ENCODE measurements at places on chromosomes 3 and 15.

DNA sequence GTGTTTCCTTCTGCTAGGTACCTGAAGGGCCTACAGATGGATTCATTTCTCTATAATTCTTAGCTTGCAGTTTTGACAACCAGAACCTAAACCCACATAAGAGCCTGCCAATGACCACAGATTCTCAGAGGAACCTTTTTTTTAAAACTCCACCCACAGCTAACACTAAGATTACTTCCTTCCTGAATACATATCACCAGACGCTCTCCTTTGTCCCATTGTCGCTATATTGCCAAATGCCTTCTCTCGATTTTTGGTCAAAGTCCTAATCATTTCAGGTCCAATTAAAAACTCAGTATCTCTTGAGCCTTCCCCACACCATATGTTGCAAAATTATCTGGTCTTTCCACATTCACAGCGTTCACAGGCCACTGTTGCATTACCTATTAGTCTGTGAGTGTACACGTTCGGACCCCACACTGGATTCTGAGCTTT is 12.4 kb downstream of the ZNF710 start:
- DNase-seq: peak; percentile 31

DNA sequence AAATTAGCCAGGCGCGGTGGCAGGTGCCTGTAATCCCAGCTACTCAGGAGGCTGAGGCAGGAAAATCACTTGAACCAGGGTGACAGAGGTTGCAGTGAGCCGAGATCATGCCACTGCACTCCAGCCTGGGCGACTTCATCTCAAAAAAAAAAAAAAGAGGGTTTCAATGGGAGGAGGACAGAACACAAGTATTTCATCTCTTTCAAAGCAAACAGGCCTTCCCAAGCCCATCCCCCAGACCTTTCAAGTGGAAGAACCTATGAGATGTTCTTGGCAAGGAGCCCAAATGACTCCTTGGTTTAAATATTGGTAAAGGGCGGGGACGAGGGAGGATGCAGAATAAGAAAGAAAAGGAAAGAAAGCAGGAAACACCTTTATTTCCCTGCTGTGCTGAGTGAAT is 62.2 kb upstream of the MCF2L2 start:
- DNase-seq: no peak

- DNase-seq: peak; percentile 82
These were observed at the start of gene BDH1 for GRCh38 chr3:197555281-197556261. Gene BDH1, minus strand, starts transcription at chr3:197555968. Its CDS starts 9,525 bp downstream, at chr3:197546443.

GRCh38 chr15:71575474-71576045 is 234.8 kb upstream of the NR2E3 start:
- peak; percentile 11 for DNase-seq

DNA sequence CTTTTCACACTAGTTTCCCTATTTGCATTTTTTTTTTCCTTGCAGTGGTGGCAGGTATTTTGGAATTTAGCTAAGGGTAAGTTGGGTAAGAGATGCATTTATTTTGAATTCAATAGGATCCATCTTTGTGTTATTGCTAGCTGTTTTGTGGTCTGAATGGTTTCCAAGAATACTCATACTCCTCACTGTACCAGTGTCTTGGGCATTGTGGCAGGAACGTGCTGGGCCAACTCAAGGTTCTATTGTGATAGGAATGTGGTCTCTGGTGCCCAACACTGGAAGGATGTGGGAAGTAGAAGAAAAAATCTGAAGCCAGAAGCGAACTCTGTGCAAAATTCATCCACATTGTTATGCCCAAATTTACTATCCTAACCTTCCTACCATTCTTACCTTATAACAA is 135.6 kb downstream of the RBMS3 start:
- no peak for DNase-seq

DNA sequence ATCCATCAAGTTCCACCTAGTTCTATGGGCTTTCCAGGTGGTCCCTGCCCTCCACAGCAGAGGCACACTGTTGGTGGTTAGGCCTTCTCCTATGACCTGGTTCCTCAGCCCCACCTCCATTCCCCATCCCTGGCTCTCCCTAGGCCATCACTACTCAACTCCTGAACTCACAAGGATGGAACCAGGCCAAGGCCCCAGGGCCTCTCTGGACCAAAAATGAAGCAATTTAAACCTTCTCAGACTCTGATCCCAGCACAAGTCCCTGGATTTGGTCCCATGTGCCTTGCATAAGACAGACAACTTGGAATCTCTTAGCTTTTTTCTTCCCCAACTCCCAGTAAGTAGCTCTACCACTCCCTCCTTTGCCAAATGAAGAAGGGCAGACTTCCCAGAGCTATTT is 14.4 kb upstream of the ACAN start:
- no peak for DNase-seq

- peak; percentile 38 for DNase-seq
These were observed 127.4 kb upstream of the ABHD17C start for GRCh38 chr15:80567721-80568157.

DNA sequence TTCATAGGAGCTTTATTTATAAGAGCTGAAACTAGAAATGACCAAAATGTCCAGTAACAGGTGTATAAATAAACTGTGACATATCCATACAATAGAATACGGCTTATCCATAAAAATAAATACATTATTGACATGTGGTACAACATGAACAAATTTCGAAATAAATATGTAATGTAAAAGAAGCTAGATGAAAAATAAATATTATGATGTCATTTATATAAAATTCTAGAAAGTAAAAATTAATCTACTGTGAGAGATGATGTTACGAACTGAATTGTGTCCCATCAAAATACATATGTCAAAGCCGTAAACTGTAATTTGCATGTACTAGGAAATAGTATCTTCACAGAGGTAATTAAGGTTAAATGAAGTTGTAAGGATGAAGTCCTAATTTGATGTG is 1104.9 kb downstream of the NSUN3 start:
- DNase-seq: no peak

- no peak for DNase-seq
These were observed 29.9 kb upstream of the SPSB4 start for GRCh38 chr3:141021261-141021660.

DNA sequence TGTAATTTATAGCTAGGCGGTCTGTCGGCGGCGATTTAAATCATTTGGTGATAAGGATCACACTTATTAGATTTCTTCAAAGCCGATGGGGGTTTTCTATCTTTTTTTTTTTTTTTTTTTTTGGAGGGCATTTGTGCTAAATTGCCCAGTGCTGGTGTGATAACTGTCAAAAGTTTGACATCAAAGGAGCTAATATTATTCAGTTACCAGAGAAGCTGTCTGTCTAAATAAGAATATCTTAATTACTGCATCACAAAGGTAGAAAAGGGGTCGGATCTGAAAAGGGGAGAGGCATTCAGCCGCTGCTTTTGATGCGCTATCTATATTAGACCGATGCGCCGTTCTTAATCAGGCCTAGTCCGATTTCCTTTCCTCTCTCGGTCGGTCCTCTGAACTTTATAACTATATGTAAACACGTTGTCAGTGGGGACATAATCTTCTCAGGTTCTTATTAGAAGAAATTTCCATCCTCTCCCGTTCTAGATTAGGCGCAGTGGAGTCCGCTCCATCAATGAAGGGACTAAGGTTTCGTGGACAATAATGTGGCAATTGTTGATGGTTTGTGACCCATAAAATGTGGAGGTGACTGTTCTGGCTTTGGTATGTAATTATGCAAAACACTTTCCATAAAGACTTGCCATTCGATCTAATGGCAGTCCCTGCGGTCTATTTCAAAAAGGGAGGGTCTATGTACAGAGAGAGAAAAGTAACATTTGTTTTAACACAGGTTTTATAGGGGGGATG is 31.7 kb downstream of the NR2F2 start:
- DNase-seq: no peak

DNA sequence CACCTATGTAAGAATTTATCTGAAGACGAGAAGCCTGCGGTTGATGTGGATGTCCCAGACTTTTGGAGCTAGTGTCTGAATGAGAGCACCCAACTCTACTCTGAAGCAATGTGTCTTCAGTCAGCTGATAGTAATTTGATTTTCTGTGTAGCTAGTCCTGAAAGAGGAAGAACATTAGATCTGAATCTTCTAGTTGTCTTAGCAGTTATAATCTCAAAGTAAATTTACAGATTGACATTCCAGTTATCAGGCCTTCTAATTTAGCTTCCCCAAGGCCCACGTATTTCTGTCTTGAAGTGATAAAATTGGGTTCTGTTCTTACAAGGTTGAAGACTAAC is 1.5 kb downstream of the TCAIM start:
- no peak for DNase-seq

DNA sequence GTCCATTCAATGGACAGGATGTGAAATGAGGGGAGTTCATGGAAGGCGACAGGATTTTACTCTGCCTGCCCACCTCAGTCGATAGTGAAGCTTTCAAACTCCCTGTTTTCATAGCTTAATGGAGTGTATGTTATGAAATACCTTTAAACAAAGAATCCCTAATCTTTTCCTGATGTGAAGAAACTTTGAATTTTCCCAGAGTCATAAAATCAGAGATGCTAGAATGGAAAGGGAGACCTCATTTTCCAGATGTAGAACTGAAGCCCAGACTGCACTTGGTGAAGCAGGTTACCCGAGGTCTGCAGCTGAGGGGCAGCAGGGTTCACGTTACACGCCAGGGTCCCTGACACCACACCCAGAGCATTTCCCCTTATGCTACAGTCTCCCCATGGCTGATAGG is 34.7 kb upstream of the LACTB start:
- DNase-seq: no peak

DNA sequence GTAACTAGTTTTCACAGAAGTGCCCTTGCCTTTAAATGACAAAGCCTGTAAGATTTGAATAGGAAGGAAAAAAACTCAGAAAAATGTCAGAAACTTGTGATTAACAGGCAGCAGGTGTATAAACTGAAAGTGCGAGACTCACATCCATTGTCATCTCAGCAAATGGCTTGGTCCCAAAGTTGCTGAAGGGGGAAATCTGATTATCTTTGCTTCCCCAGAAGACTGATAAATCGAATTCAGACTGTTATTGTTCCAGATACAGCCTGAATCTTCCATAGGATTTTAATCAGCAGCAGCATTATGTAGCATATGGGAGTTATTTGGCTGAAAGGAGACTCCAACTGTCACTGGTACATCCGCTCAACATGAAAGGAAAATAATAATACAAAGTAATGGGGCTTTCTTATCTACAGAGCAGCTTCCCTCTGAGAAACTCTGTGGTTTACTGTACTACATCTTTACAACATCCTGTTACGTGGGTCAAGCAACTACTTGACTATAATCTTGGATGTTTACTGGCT is 550.4 kb upstream of the CCDC54 start:
- no peak for DNase-seq

DNA sequence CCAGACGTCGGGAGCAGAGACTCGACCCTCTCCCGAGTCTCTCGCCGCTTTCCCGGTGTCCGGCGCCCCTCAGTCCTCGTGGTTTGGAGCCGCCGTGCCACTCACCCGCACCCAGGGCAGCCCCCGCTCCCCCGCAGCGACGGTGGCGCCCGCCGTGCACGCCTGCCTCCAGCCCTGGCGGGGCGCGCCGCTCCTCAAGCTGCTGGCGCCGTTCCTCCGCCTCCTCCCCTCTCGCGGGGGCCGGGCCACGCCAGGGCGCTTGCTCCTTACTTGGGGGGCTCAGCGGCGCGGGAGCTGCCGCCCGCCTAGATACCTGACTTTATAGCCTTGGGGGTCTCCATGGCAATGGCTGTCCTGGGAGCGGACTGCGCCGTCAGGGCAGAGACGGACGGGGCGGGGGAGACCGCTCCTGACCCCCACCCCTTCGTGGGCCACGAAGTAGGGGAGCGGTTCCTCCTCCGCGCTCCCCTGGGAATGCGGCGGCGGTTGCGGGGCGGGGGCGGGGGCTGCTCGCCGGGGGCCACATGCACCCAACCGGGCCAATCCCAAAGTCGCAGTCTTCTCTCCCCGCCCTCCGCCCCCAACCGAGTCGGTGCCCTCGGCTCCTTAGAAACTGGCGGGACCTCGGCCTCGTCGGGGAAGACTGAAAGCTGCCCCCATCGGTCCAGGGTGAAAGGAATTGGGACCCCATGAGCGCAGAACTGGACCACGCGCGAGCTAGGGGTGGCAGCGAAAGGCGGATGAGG is at the start of gene ANKRD63:
ANKRD63 (minus strand) TSS at position 196 of the 746 bp plus-strand sequence. CDS start 478 bp downstream, outside the sequence.
- peak; percentile 14 for DNase-seq

GRCh38 chr15:71455107-71455506 is 339.8 kb downstream of the THSD4 start:
- DNase-seq: no peak

DNA sequence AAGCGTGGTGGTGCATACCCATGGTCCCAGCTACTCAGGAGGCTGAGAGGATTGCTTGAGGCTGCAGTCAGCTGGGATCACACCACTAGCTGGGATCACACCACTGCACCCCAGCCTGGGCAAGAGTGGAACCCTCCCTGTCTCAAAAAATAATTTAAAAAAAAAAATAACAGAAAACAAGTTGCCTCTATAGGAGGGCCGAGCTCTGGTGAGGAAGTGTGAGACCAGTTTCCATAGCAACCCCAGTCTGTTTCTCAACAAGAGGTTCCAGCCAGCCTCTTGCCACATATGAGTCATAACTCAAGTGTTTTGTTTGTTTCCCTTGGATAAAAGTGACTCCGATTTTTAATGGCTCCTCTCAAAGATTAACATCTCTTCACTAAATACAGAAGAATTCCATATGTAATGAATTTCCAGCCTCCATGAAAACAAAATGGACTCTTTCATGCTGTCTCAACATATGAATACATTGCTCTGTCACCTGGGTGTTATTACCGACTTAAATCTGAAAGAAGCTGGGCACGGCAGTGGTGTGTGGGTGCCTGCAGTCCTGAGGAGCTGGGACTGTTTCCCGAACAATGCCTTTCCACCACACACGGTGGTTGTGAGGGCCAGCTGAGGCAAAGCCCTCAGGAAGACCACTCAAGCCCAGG is 19.7 kb downstream of the TMEM43 start:
- DNase-seq: peak; percentile 92

GRCh38 chr15:45604326-45604725 is 17.1 kb downstream of the BLOC1S6 start:
- DNase-seq: no peak

DNA sequence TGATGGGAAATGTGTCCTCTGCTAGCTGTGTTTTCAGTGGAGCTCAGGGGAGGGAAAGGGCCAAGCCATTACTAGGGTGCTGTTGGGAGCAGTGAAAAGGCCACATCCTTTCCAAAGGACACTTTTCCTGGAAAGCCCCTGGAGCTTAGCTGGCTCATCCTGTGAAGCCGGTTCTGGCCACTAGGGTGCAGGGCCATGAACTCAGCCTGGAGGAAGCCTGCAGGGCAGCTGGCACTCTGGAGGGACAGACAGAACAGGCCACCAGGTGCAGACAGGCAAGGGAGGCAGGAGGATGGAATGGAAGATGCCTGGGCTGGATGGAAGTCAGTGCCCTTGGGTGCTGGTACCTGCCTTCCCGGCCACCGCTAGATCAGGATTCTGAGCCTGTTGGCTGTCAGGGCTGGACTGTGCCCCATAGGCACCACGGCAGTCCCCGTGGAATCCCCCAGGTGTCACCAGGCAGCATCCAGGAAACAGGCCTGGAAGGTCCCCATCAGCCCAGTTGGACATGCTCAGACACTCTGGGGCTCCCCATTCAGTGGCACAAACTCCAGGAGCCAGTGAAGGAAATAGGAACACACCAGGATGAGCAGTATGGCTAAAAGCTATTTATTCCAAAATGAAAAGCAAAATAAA is 76.2 kb upstream of the C2CD4B start:
- no peak for DNase-seq
